CD4-positive, alpha-beta T cell treated with Interleukin-15 for 1 hour (primary cell): ENCODE measurements at places on chromosomes 16 and 17.

DNA sequence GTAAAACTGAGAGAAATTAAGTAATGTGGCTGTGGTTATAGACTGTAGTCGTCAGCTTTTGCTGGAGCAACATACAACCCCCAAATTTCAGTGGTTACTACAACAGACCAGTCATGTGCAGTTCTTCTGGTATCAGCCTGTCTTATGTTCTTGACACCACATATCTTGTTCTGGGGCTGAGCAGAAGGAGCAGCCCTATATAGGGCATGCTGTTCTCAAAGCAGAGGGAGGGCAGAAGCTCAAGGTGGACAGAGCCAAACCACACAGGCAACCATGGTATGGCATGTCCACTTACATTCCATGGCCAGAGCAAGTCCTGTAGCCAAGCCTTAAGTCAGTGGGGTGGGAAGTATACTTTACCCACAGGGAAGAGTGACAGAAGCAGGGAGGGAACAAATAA lies 7.7 kb downstream of the PRKAR1A start:
- DNase-seq: no peak

GRCh38 chr16:13950821-13951547 lies 31.0 kb downstream of the ERCC4 start:
- no peak for DNase-seq

- DNase-seq: no peak
Observed at GRCh38 chr16:56930486-56931270, 1.3 kb upstream of the HERPUD1 start.

GRCh38 chr17:81664051-81664470 lies 2.3 kb downstream of the OXLD1 start:
- no peak for DNase-seq

DNA sequence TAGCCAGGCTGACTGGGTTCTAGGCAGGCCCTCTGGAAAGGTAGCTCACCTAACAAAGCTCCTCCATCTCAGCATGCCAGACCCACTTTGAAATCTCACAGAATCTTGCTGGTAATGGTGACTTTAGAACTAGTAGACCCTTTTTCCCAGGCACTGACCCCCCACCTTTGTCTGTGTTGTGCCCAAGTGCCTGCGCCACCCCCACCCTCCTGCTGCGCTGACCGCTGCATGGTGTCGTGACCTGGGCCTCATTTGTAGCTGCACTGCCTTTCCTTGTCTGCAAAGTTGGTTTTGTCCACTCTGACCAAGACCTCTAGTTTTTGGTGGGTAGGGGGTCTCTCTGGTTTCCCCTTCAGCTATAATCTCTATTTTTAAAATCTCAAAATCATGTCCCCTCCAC lies 6.8 kb downstream of the ATXN1L start:
- no peak for DNase-seq

DNA sequence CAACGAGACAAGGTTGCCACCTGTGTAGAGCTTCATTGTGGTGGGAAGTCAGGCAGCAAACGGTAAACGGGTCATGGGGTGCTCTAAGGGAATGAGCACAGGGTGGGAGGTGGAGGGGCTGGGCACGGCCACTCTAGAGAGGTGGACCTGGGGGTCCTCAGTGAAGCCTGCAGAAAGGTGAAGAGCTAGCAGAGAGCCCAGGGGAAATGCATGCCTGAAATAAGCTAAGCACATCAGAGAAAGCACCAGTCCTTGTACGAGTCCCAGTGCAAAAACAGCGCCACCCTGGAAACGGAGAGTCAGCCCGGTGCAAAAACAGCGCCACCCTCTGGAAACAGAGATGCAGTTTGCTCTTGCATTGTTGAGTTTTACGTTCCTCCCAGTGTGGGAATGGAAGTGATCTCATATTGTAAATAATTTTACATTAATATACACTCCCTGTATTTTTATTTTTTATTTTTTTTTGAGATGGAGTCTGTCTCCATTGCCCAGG lies 65.0 kb downstream of the TBC1D16 start:
- no peak for DNase-seq

GRCh38 chr16:82867485-82867884 lies 240.7 kb downstream of the CDH13 start:
- no peak for DNase-seq

DNA sequence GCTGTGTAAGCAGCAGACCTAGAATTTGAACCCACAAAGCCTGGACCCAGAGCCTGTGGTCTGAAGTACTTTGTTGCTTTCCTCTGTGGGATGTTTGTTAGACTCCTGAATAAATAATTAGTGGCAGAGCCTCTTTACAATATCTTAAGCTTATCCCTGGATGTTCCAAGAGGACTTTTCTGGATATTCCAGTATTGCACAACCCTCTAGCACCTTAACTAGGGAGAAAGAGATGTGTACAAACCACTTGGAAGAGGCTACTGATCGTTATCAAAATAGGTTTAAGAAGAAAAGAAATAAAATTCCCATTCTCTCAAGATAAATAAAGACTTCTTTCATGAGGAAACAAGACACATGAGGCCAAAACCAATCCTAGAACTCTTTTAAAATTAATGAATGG lies 632.4 kb downstream of the CDH11 start:
- DNase-seq: no peak

- peak; percentile 0 for DNase-seq
Observed at GRCh38 chr17:61474934-61475333, 22.7 kb downstream of the TBX4 start.

GRCh38 chr16:27432558-27432957 lies 30.6 kb downstream of the IL21R start:
- DNase-seq: no peak

DNA sequence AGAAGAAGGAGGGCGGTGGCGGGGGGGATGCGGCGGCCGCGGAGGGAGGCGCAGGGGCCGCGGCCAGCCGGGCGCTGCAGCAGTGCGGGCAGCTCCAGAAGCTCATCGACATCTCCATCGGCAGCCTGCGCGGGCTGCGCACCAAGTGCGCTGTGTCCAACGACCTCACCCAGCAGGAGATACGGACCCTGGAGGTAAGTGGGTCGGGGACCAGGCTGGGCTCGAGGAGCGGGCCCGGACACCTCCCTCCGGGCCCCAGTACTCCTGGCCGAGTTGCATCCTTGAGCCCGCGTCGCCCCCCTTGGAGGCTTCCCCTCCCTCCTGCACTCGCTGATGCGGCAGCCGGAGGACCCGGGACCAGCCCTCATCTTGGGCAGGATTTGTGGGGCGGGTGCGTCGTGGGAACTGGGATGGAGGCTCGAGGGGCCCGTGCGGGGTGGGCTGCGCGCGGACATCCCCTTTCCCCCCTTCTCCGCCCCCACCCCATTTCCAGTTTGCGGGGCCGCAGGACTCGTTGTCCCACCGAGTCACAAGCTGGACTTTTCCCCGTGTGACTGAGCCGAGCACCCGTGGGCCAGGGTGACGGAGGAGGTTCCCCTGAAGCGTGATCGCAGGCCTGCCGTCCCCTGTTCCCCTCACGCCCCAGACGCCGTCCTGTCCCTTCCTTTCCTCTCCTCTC lies 572 bp downstream of the KSR1 start:
- DNase-seq: no peak
